ENCODE measurements at places on chromosomes 1 and 21.

- peak; percentile 85 for DNase-seq
Measured at GRCh38 chr1:31798433-31799195, 17.2 kb downstream of the SPOCD1 start.

- DNase-seq, result no peak
Measured at GRCh38 chr1:24382165-24382577, 31.4 kb downstream of the STPG1 start.

DNA sequence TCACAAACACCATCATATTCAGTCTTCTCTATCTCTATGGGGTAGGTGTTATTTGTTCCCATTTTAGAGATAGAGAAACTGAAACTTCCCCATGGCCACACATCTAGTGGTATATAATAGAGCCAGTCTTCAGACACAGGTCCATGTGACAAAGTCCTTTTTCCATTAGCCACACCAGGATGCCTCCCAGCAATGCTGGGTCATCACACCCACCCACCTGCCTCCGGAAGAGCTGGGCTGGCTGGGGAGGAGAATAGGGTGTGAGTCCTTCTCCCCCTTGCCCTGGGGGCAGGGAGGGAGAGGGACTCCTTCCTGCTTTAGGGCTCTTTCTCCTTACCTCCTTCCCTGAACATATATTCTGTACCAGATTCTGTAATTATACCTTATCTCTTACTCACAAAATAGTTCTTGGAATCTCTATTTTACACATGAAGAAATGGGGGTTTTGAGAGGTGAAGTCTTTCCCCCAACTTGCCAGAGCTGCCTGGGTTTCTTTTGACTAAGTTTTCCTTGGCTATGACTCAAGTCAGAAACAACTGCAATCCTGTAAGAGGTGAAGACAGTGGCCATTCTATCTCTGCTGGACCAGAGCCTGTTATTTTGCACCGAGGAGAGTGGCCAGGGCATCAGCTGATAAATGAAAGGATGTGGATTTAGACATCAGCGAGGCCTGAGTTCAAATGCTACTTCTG, 30.0 kb downstream of the SOX13 start:
- DNase-seq, result no peak

DNA sequence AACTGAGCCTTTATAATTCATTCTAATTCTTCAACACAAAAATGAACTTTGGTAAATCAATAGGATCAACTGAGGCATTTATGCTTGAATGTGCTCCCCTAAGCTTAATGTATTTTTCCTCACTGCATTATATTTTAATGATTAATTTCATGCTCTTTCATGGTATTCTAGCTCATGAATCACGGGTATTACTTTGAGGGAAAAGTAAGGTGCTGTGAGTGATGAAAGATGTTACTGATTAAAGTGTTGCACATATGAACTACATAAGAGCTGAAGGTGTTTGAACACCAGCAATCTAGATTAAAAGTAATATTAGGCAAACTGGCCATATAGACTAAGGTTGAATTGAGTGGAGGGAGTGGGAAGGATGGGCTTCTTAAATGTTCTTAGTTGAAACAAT, 1.9 kb downstream of the DPYD start:
- DNase-seq, result no peak

DNA sequence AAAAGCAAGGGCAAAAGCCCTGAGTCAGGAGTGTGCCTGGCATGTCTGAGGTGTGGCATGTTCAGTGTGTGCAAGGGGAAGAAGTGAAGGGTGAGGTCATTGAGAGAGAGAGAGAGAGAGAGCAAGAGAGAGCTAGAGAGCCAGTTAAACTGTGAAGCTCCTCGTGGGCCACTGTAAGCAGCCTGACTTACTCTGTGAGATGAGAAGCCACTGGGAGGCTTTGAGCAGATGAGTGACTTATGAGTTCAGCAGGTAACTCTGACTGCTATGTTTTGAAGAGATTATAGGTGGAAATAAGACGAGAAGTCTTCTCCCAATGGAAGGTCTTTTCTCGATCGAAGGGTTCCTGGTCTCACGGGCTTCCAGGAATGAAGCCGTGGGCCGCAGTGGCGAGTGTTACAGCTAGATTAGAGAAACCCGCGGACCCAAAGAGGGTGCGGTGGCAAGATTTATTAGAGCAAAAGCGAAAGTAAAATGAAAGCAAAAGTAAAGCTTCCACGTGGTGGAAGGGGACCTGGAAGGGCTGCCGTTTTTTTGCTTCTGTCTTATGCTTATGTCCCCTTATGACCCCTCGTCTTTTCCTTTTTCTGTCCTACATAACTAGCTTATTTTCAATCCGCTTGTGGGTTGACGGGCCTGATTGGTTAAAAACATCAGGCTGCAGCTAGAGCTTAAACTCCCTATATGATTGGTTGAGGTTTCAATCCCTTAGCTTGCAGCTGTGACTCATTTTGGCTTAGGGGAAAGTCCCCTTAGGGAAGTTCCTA, 323.1 kb upstream of the FAM78B start:
- no peak for DNase-seq

- no peak for DNase-seq
Measured at GRCh38 chr21:45439161-45439872, 34.4 kb downstream of the COL18A1 start.

- no peak for DNase-seq
Measured at GRCh38 chr1:161162052-161162451, 2.8 kb downstream of the USP21 start.

GRCh38 chr21:46555225-46555617, 49.7 kb downstream of the S100B start:
- no peak for DNase-seq

DNA sequence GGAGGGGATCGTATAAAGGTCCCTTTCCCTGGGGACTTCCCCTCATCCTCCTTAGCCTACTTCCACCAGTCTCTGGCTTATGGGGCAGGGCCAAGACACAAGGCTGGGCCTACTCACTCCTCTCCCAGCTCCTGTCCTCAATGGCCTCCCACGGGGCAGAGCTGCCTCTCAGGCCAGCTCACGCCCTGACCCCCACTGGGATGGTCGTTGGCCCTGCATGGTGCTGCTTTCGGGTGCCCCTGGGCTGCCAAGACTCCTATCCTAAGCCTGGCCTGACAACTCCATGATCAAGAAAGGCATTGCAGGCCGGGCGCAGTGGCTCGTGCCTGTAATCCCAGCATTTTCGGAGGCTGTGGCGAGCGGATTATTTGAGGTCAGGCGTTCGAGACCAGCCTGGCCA, 6.2 kb downstream of the CPLANE2 start:
- no peak for DNase-seq

GRCh38 chr1:236148470-236148845, 6.1 kb downstream of the GPR137B start:
- DNase-seq, result no peak

- DNase-seq, result no peak
Measured at GRCh38 chr1:227403535-227403934, 85.2 kb upstream of the CDC42BPA start.

GRCh38 chr21:42010507-42011495, 641 bp upstream of the ZBTB21 start:
- DNase-seq, result no peak

DNA sequence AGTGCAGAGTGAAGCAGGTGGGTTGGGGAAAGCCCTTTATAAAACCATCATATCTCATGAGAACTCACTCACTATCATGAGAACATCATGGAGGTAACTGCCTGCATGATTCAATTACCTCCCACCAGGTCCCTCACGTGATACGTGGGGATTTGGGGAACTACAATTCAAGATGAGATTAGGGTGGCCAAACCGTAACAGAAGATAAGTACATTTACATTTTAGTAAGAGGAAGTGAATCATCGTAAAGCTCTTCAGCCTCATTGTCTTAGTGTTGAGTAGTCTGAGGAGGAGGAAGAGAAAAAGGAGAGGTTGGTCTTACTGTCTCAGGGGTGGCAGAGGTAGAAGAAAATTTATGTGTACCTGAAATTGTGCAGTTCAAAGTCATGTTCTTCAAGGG, 1053.4 kb upstream of the ADGRL4 start:
- DNase-seq, result no peak

DNA sequence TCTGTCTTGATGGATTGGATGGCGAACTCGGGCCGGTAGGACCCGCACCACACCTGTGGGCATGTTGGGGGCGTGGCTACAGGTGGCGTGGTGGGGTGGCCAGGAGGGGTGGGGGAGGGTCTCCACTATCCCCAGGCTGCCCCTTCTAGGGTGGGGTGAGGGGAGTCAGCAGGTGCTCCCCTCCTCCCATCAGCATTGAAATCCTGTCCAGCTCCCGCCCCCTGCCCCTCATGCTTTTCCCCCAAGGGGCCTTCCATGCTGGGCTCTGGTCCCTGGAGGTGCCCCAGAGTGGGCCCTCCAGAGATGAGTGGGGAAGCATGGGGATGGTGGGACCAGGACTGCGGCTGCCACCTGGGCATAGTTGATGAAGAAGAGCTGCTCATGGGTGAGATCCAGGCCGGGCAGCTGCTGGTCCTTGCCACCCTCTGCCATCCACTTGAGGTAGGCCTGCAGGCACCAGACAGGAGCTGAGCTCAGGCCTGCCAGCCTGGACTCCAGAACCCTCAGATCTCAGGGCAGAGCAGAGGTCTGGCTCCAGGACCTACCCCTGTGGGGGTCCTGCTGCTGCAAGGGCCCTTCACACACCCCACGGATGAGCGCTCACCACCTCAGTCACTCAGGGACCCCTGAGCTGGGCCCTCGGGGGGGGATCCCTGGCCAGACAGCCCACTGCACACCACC, 5.1 kb downstream of the PRXL2B start:
- DNase-seq, result no peak

DNA sequence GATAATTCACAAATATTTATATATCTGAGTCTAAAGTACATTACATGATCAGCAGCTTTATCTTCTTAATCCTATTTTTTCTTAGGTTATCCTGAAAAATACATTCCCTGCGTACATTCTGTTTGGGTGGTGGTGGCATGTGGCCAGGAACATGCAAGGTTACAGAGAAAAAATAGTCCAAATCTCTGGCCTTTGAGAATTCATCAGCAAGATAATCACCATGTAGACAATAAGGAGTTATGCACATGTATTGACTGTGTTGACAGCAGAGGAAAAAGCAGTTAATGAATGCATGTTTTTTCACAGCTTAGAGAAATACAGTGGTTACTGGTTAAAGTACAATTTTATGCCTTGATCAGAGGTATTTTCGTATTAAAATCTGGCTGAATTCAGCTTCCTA, 49.0 kb downstream of the ABCA4 start:
- no peak for DNase-seq

DNA sequence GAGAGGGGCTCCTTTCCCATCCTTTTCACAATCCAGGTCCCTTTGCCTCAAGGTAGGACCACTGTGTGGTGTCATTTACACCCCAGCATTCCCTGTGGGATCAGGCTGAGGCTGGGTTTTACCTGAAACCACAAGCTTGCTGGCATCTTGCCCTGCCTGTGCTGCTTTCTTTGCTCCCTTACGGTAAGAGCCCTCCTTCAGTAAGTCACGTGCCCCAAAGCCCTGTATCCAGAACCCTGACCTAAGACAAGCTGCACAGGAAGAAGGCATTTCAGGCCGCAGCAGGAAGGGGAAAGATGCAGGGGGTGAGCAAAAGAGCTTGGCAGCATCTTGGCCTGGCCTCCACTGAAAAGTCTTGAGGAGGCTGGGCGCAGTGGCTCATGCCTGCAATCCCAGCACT, 58.4 kb downstream of the KLHDC7A start:
- no peak for DNase-seq

GRCh38 chr1:227945891-227946623, 1.7 kb downstream of the WNT9A start:
- DNase-seq, result peak; percentile 52

- DNase-seq, result peak; percentile 14
Measured at GRCh38 chr1:236354330-236355147, 39.5 kb upstream of the EDARADD start.

GRCh38 chr1:203428981-203429599, 46.5 kb upstream of the PRELP start:
- no peak for DNase-seq

DNA sequence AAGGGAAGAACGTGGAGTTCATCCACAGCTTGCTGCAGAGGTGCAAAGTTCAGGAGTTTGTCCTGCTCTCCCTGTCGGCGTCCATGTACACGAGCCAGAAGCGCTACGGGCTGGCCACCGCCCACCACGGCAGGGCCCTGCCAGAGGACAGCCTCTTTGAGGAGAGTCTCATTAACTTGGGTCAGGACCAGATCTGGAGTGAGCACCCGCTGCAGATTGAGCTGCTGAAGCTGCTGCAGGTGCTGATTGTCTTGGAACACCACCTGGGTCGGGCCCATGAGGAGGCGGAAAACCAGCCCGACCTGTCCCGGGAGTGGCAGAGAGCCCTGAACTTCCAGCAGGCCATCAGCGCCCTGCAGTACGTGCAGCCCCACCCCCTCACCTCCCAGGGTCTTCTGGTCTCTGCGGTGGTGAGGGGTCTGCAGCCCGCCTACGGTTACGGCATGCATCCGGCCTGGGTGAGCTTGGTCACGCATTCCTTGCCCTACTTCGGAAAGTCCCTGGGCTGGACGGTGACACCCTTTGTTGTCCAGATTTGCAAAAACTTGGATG, 73.8 kb upstream of the MORC3 start:
- no peak for DNase-seq

DNA sequence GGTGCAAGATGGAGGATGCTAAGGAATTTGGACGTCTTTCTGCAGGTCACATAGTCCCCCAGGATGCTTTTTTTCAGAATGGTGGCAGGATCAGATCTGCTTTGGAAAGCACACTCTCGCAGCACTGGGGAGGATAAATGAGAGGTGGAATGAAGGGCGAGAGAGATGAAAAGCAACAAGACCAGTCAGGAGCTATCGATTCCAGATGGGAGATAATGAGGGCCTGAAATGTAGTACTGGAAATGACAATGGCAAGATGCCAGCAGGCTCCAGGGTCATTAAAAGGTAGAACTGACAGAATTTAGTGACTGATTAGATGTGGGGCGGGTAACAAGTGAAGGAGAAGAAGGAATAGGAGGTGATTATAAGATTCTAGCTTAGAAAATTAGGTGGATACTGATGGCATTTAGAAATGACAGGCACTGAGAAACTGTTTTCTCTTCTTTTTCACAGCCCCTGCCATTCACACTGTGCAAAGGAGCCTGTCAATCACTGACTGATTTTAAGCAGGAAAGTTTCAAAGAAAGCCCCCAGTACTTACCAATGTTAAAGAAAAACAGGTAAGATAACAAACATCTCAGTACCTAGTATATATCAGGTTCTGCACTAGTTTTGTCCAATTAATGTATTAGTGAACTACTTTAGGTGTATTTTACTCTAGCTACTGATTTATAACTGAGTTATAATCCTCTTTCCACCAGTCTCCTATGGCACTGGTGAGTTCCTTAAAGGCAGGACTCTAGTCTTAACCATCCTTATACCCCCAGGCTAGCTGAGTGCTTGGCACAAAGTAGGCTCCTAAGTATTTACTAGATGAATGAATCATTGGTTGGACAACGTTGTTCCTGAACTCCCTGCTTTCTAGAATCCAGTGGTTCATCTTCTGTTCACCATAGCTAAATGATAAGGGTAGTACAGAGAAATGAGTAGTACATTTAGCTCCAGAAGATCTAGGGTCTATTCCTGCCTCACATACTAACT, 9.2 kb downstream of the PIGM start:
- DNase-seq, result no peak

All from retinal pigment epithelial cell (primary cell).